ENCODE measurements at places on chromosomes 5 and 9.
A peak's percentile ranks its signal among the peaks of the same experiment; 100 is the strongest.

- DNase-seq, result no peak
These were observed 166.4 kb upstream of the SPRY4 start for GRCh38 chr5:142491270-142491669.

- no peak for DNase-seq
These were observed 86.5 kb upstream of the PLPP1 start for GRCh38 chr5:55621229-55621628.

- DNase-seq, result no peak
These were observed 115.9 kb upstream of the LPAR1 start for GRCh38 chr9:111154081-111154562.

GRCh38 chr5:127814588-127814973, 111.4 kb downstream of the CCDC192 start:
- no peak for DNase-seq

GRCh38 chr5:166340039-166340438, 1951.4 kb upstream of the WWC1 start:
- DNase-seq, result no peak

- DNase-seq, result no peak
These were observed 64.3 kb upstream of the RUFY1 start for GRCh38 chr5:179485845-179486575.

DNA sequence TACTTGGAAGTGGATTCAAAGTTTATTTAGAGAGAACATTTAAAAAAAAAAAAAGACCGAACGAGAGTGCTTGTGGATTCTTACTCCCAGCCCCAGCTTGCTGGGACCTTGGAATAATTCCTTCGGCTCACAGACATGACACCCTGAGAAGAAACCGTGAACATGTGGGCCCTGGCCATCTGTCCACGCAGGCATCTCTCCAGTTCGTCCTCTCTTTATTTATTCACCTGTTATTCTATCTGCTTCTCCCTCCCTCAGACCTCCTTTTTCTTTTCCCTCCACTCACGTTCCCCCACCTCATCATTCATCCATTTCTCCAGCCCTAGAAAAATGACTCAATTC, 93.7 kb upstream of the PHYKPL start:
- no peak for DNase-seq

DNA sequence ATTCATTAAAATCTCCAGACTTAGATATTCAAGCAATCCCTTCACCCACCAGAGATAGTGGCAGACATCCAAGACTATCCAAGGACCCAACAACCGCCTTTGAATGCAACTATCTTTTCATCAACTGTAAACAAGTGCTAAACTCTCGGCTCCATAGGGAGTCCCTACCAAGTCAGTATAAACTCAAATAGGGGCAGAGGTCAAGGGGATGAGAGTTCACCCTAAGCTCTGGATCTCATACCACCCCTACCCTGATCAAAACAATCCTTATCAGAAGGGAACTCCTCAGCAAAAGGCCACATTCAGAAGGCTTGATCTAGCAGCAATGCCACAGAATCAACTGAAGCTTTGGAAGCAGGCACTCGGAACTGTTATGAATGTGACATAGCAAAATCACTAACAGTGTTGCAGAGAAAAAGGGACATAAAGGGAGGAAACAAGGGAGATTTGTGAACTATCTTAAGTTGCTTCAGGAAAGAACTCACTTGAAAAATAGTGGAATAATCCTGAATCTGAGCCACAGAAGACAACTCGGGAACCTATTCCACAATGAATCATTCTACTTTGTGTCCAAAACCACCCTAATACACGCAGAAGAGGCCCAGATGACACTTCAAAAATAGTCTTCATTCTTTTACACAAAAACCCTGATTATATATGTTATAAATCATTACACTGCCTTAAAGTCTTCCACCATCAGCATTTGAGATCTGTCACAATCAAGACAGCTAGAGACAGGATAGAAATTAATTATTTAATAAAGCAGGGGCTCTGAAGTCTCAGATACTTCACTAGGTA, 49.8 kb downstream of the NR6A1 start:
- DNase-seq, result no peak

GRCh38 chr5:1423901-1424603, 21.2 kb downstream of the SLC6A3 start:
- DNase-seq, result no peak

GRCh38 chr9:27572918-27573633, at the start of gene C9orf72:
C9orf72 (minus strand) TSS chr9:27573481; CDS start chr9:27567120, 6,361 bp downstream.
- peak; percentile 80 for DNase-seq

- DNase-seq, result no peak
These were observed 220.9 kb upstream of the DAP start for GRCh38 chr5:10981932-10982331.

DNA sequence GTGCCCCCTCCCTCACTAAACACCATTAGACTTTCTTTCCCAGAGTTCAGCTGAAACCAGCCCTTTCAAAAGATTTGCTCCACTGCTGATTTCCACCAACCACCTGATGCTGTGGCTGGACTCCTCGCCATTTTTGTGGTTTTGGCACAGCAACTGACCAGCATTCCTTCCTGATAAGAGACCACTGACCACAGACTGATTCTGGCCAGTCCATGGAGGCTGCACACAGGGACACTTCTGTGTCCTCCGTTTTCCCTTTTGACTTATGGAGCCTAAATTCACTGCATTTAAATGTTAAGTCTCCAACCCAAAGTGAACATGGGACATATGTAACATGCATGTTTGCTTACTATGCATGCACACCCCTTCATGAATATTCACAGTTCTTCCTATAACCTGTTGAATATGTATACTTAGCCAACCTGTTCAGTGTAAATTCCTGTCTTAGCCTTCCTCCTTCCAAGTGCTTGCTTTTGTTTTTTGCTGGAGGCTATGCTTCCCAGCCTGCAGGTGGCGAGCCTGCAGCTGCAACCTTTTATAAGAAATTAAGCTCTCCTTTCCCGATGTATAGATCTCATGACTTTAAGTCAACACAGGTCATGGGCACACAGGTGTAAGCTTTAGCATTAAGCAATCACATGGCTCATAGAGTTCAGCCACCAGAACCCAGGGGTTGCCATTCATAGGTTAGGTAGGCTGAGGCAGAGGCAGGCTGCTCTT, 78.7 kb downstream of the ACTL7B start:
- DNase-seq, result no peak

DNA sequence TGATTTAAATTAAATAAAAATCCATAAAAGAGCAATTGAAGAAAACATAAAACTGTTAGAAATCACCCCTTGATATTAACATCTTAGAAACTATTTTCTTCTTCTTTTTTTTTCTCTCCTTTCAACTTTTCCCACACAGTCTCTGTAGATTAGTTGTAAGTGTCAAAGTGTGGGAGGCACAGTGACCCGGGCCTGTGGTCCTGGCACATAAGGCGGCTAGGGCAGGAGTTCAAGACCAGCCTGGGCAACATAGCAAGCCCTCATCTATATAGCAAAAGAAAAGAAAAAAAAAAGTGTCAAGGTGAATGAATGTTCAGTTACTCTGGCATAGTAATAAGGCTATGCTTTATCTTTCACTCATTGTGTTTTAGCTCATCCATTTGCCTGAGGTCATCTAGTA, 14.2 kb downstream of the RORB start:
- DNase-seq, result no peak

- no peak for DNase-seq
These were observed 8.5 kb upstream of the SNX24 start for GRCh38 chr5:122836947-122837346.

DNA sequence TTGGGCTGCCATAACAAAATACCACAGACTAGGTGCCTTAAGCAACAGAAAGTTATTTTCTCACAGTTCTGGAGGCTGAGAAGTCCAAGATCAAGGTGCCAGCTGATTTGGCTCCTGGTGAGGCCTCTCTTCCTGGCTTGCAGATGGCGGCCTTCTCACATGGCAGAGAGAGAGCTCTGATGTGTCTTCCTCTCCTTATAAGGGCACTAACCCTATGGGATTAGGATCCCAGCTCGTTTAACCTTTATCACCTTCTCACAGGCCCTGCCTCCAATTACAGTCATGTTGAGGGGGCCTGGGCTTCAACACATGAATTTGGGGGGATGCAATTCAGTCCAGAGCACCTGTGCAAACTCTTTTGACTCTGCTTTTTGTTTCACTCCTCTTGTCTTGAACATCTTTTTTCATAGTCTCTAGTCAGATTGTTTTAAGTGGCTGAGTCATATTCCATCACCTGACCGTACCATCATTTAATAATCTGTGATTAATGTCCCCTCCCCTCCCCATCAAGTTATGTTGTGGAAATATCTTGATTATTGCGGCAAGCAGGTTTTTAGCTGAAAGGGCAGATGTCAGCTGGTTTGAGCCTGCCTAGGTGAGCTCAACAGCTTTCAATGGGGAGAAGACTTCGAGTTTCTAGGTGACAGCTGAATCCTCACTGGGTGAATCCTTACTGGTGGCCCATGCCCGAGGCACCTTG, 61.8 kb downstream of the NDFIP1 start:
- DNase-seq, result no peak

DNA sequence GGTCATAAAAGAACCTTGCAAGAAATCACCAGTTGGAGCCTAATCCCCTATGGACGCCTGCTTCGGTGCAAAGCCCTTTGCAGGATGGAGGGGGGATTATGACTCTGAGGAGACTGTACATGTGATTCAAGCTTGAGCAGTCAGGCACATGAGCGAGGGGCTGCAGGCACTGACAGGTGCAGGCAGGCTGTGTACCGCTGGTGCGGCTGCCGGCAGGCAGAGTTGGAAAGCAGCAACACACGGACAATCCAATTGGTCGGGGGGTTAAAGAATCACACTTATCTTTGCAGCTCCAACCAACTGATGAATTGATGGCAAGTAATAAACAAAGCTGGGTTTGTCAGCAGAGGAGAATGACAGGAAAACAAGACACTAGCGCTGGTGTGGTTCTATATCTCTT, 5.7 kb downstream of the WHRN start:
- no peak for DNase-seq

GRCh38 chr5:147455822-147456450, 53.9 kb downstream of the DPYSL3 start:
- DNase-seq, result no peak

- no peak for DNase-seq
These were observed 5.0 kb downstream of the GBGT1 start for GRCh38 chr9:133158695-133159094.

DNA sequence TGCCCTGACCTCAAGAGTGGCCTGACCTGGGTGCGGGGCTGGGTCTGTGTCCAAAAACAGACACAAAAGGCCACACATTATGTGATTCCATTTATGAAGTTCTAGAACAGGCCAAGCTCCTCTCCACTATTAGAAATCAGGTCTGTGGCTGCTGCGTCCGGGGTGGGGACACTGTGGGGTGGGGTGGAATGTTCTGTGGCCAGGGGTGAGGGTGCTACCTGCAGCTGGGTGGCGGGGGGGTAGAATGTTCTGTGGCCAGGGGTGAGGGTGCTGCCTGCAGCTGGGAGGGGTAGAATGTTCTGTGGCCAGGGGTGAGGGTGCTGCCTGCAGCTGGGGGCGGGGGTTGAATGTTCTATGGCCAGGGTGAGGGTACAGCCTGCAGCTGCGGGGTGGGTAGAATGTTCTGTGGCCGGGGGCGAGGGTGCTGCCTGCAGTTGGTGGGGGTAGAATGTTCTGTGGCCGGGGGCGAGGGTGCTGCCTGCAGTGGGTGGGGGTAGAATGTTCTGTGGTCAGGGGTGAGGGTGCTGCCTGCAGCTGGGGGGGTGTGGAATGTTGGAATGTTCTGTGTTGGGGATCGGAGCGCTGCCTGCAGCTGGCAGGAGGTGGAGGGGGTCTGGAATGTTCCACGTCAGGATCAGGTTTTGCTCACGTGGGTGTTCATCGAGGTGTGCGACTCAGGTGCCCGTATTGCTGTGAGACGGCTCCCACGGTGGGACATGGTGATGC, 8.3 kb downstream of the LCN12 start:
- no peak for DNase-seq
